ENCODE measurements at places on chromosomes 7 and 10.

DNA sequence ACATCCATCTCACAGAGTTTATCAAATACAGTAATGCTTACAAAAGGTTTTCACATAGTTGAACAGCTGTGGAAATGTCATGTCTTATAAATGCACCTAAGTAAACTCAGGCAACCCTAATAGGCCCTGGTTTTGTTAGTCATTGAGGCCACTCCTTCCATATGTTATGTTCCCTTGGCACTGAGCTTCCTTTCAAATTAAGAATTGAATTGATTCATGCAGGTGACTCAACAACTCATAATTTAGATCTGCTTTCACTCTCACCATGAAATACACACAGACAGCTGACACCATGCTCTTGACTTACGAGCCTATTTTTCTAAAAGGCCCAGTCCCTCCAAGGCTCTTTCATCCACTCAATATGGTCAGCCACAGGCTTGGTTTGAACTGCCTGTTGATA lies 476.9 kb downstream of the KCNMA1 start:
- no peak for DNase-seq

GRCh38 chr7:47670729-47671128 lies 88.8 kb upstream of the TNS3 start:
- no peak for DNase-seq

DNA sequence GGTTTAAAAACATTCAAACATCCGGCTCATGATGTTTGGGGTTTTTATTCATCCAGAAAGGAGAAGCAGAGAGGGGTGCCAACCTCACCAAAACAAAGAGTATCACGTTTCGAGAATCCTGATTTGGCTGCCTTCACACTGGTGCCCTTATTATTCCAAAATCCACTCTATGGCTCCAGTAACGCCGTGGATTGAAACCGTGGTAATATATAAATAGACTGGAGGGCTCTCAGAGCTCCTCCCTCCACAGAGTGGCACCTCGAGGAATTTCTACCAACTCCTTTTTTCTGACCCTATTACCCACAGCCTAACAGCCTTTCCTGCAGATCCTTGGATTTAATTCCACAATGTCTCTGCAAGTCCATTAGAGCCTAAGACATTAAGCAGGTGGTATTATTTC lies 353.6 kb downstream of the CRPPA start:
- no peak for DNase-seq

GRCh38 chr10:23754941-23755340 lies 316.1 kb downstream of the OTUD1 start:
- no peak for DNase-seq

DNA sequence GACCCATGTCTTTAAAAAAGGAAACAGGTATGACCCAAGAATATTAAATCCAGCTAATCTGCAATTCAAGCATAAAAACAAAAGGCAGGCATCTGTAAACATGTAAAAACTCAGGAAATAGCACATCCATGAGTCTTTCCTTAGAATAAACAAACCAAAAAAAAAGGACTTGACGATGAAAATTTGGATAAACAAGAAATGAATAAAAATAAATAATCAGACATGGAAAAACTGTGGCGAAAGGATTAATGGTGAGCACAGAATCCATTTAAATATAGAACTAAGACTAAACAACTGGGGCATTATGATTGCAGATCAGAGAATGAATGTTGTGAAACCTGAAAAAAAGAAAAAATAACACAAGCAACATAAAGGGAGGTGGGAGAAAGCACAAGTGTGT lies 170.1 kb downstream of the DOCK4 start:
- DNase-seq = no peak

GRCh38 chr7:42100156-42100508 lies 136.9 kb downstream of the GLI3 start:
- no peak for DNase-seq

- DNase-seq = no peak
Measured at GRCh38 chr10:112208997-112209396, 25.4 kb upstream of the GPAM start.

GRCh38 chr10:44066527-44067255 lies 318.2 kb downstream of the CXCL12 start:
- DNase-seq = no peak

DNA sequence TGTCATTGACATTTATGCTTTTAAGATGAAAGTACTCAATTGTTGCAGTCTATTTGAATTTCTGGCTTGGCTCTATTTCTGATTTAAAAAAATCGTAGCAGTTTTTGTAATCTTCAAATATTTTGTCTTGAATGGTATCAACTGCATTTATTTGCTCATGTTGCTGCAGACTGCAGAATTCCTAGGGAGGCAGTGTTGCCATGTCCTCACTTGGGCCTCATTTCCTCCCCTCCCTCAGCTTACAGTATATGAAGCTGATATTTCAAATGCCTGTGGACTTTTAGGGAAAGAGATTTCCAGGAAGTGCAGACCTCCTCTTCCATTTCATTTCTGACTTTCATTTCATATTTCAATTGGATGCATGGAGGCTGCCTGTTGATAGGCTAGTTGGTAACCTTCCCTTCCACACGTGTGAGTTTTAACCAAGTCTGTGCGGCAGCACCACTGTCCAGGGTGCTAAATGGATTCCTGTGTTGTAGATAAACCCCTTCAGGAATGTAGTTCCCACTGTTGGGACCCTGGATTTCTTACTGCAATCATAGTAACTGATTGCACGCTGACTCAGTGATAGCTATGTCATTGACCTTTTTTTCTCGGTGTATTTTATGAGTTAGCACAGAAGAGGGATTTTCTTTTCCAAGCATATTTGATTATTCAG lies 17.5 kb downstream of the VPS50 start:
- DNase-seq = no peak

DNA sequence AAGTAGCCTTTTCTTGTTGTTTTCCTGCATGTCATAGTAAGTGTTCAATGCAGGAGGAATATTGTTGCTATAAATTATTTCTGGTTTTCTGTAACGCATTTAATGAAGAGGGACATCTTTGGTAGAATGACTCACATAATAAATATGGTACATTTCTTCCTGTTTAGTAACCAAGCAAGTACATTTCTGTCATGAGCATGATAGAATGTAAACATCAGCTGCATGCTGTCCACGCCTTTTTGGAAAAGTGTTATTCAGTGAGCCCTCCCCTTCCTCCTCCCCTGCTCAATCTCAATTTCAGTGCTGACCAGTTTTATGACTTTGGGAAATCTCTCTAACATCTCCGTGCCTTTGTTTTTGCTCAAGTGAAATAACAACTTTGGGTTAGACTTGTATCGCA lies 664.0 kb downstream of the XPNPEP1 start:
- DNase-seq = no peak

DNA sequence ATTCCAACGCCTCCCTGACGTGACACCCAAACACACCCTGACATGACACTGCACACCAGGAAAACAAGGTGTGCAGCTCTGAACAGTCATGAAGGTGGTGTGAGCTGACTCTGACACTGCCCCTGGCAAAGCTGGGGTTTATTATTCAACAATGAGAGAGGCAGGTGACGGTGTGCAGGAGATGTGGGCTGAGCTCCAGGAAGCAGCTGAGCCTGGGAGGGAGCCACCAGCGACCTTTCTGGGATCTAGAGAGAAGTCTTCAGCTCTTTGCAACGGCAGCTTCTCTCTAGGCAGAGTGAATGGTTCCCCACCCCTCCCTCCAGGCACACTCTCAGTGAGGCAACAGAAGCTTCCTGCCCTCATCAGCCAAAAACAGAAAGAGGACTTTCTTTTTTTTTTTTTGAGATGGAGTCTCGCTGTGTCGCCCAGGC lies 65.6 kb downstream of the SH3PXD2A start:
- no peak for DNase-seq

DNA sequence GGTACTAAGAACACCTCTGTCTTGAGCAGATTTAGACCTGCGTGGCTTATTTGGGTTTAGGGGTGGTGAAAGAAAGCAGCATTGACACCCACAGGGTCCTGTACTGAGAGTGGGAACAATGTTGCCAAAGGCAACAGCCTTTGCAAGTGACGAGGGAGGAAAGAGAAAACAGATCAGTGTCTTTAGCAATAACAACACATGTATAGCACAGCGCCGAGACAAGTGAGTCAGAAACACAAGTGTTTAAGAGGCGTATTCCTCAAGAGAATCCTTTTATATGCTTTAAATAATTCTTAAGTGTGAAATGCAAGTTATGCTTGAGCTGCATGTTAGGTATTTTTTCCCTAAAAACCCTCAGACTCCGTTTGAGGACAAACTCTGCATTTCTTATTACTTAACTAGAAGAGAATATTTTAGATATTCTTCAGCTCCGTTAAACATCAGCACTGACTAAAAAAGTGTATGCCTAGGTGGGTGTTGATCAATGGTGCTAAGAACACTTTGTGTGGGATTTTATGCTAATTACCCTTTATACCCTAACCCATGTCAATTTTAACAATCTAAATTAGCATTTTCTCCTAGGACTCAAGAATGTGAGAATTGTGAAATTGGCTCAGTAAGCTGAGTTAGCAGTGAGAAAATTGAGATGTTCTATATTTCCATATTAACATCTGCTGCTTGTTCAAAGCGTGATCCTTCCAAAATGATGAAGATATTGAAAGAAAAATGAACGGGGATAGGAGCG lies 1095.4 kb upstream of the CELF2 start:
- no peak for DNase-seq

DNA sequence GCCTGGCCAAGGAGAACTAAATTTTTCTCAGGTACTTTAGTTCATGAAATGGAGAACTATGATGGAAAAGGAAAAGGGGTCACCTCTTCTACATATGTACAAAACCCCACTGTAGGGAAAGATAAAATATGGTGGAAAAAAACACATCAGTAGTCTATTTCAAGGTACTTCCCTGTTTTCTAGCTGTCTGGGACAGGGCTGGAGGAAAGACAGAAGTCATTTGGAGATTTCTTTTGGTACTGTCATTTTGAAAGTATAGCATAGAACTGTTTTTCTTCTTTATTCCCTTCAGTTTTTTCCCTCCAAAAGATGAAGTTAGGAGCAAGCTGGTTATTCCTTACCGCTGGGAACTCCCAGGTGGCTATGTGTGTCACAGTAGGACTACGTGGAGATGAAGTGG lies 196.1 kb downstream of the DOCK4 start:
- no peak for DNase-seq

DNA sequence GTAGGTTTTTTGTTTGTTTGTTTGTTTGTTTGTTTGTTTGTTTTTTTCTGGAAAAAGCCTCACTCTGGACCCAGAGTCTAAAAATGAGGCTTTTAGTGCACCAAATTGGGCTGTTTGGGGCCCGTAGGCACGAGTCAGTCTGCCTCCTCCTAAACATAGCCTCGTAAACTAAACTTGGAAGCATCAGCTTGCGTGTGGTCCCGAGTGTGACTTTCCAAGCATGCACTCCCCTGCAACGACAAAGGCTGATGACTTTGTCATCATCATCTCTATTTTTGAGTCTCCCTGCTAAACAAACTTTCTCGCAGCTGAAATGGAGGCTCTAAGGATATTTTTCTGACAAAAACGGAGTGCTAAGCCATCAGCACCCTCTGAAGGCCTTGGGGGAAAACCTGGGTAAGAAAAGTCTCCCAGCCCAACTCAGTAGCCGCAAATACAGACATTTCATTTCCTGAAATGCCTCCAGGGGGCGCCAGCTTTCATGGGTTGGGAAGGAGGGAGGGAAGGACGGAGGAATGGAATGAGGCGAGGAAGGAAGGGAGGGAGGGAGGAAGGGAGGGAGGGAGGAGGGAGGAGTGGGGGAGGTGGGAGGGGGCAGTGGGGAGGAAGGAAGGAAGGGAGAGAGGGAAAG lies 245.9 kb downstream of the KCNMA1 start:
- DNase-seq = no peak

Measured in DMS 273 treated with DMSO at 0.1 percent for 48 hours (cell line).